ENCODE measurements at places on chromosomes 3 and 15. TPM values are rescaled to one million over a fixed set of nuclear protein-coding genes. Genes with fewer than 3 reads are reported as not detected.

GOLGA8J gene
- 1.1 TPM for total RNA-seq

MESP2 gene
- not detected for total RNA-seq

TRMT10C gene
- 13.9 TPM for total RNA-seq

CIB1 gene
- total RNA-seq: 104 TPM

TIGIT gene
- not detected for total RNA-seq

TGM5 gene
- 11.3 TPM for total RNA-seq

TP63 gene
- 67.5 TPM for total RNA-seq

RTP3 gene
- total RNA-seq: not detected

THOC7 gene
- 24.4 TPM for total RNA-seq

ZNF502 gene
- 9.6 TPM for total RNA-seq

RBP2 gene
- total RNA-seq: not detected

MST1R gene
- 5.5 TPM for total RNA-seq

LIPH gene
- total RNA-seq: 17.0 TPM

PP2D1 gene
- 0.97 TPM for total RNA-seq

AHSG gene
- total RNA-seq: not detected

IREB2 gene
- 30.5 TPM for total RNA-seq

CYP8B1 gene
- total RNA-seq: not detected

SH2D7 gene
- total RNA-seq: not detected

GOLGA8R gene
- 3.4 TPM for total RNA-seq

DPPA4 gene
- not detected for total RNA-seq

SLC9C1 gene
- 0.91 TPM for total RNA-seq

SPINK8 gene
- not detected for total RNA-seq

NOX5 gene
- total RNA-seq: 0.05 TPM

C3orf20 gene
- total RNA-seq: not detected

CACNA1D gene
- 45.1 TPM for total RNA-seq
